Hematopoietic multipotent progenitor cell treated with erythropoietin and hydrocortisone succinate and interleukin-3 and kit ligand, for 17 days (in vitro differentiated cells): ENCODE measurements at places on chromosomes 4 and X.
A peak's percentile ranks its signal among the peaks of the same experiment; 100 is the strongest.

DNA sequence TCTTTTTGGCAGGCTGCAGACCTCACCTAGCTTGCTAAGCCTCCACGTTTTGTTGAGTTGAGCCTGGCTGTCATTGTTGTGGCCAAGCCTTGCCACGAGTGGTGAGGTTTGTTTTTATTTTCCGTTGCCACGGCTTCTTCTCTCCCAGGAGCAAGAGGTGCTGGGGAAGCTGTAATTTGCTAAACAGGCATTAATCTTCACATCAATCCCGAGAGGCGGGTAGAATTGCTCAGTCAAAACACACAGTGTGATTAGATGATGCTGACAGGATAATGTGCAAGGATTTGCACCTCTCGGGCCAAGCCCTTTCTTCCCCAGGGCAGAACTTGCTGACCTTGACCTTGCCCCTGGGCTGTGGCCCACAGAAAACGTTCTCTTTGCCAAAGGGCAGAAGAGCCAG is 72.2 kb upstream of the ATP6AP2 start:
- DNase-seq = no peak

GRCh38 chrX:131322651-131323050 is 33.5 kb upstream of the IGSF1 start:
- no peak for DNase-seq

DNA sequence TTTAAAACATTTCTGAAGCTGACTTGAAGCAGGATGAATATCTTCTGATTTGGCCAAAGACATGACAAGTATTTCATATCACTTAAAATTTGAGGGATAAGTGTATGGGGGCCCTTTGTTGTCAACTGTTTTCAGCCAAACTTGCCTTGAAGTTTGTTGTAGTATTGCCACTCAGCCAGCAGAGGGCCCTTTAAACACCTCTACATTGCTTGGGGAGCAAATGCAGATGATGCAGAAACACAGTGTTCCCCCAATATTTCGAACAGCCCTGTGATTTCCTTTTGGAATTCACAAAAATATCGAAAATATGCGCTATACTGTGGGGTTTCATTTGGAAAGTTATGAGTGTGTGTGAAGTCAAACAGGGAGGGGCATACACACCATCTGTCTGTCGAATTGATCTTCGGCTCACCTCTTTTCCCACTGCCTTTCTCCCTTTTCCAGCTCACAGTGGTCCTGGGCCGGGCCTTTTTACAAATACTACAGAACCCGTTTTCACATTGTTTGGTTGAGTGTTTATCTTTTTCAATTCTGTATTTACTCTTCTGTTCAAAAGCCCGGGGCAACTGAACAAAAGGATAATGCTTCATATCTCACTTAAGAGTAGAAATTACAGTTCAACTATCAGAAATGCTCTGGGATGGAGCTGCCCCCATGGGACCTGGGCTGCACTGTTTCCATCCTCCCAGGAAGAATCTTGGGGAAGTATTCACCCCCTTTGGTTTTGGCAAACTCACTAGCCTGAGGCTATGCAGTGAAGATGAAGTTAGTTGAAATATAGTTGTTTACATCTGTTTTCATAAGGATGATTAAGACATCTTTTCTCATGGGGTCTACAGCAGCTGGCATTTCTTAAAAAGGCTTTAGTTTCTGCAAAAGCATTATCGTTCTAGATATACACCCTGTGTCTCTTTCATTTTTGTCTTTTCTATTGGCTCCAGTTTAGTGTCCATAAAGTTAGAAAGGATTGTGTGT is 137.6 kb downstream of the EGF start:
- DNase-seq = peak; percentile 78

GRCh38 chr4:121717680-121718237 is 21.0 kb upstream of the ANXA5 start:
- no peak for DNase-seq

GRCh38 chr4:87035881-87036509 is 101.2 kb downstream of the AFF1 start:
- peak; percentile 49 for DNase-seq

DNA sequence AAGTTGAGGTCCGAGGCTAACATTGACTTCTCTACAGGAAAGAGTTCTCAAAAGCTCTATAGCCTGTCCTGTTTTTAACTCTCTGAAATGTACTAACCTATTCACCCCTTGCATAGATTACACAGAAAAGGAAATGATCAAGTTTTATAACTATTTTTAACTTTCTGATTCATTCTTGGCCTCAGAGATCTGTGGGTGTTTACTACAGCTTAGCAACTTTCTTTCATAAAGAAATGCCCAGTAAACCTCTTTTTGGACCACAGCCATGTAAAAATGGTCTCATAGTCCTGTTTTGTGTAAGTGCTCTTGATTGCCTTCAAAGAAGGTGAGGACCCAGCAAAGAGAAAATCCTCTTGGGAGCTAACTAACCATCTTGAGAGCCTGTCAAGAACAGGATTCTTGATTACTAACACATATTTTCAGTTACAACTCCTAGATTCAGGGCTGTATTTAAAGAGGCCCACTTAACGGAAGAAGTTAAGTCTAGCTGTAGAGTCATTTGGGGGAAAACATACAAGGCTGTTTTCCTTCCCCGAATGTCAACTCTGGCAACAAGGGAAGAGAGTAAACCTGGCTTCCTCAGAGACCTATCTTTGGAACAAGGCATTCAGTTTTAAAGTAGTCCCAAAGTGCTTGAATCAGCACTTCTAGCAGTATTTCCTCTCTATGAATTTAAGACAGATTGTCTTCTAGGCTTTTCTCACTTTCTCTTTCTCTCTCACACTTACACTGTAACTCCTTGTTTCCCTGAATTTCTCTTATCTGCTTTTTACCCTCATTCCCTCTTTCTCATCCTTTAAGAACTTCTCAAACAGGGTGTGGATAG is 78.2 kb downstream of the IL21 start:
- DNase-seq = no peak

DNA sequence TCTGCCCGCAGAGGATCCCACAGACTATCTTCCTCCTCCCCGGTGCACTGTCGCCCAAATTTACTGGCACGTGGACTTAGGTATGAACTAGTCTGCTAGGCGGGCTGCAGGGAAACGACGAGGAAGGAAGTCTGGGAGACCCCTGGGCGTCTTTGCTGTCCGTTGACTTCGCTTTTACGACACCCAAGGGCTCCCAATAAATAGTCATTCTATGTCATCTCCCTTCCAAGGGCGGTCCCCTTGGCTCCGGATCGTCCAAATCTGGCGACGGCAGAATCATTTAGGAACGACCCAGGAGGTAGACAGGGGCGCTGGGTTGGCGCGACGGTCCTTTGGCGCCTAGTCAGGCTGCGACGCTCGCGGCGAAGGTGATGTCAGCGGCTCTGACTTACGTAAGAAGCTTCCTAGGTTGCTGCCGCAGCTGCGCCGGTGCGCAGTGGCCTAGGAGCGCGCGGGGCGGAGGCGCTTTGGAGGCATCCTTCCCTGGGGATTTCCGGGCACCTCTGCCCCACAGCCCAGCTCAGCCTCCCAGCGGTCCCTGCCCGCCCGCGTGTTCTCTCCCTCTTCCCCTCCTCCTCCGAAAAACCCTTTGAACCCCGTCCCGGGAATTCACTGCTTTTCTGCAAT is 2.2 kb downstream of the NHS start:
- DNase-seq = no peak
